ENCODE measurements at places on chromosomes 6 and 20. TPM values are rescaled to one million over a fixed set of nuclear protein-coding genes. Genes with fewer than 3 reads are reported as not detected.

Gene RIMS1
- total RNA-seq, result not detected

Gene MPC1
- 22.5 TPM for total RNA-seq

Gene PROCR
- total RNA-seq, result 1.1 TPM

Gene RIPOR3
- total RNA-seq, result not detected

Gene SLC22A1
- 0.14 TPM for total RNA-seq

Gene ZBTB46
- 4.6 TPM for total RNA-seq

Gene GMEB2
- 13.6 TPM for total RNA-seq

Gene RAB23
- total RNA-seq, result 1.7 TPM

Gene OPN5
- total RNA-seq, result not detected

Gene IL17A
- total RNA-seq, result 35.3 TPM

Gene TFAP2C
- total RNA-seq, result not detected

Gene LTA
- total RNA-seq, result 696 TPM

Gene AVP
- total RNA-seq, result not detected

Gene EFCAB8
- total RNA-seq, result 0.83 TPM

Gene SIRPA
- total RNA-seq, result not detected

Gene TFAP2B
- not detected for total RNA-seq

Gene CNKSR3
- 0.12 TPM for total RNA-seq

Gene KIF6
- 0.31 TPM for total RNA-seq

Gene HLA-DRB1
- total RNA-seq, result 8.7 TPM

Gene C4B
- 5.5 TPM for total RNA-seq

Gene FLRT3
- not detected for total RNA-seq

Gene OOEP
- total RNA-seq, result not detected

Gene IP6K3
- not detected for total RNA-seq

Gene GFRAL
- total RNA-seq, result not detected

Gene IGF2R
- 73.5 TPM for total RNA-seq

Gene WDR46
- 59.4 TPM for total RNA-seq

Gene SLC39A7
- total RNA-seq, result 42.0 TPM

Gene B4GALT5
- 20.9 TPM for total RNA-seq

Gene HLA-E
- 485 TPM for total RNA-seq

Gene OGFRL1
- 4.3 TPM for total RNA-seq

Gene RIMS4
- not detected for total RNA-seq
